Type B pancreatic cell (in vitro differentiated cells): ENCODE measurements at places on chromosomes 1 and 21.
A peak's percentile ranks its signal among the peaks of the same experiment; 100 is the strongest.

DNA sequence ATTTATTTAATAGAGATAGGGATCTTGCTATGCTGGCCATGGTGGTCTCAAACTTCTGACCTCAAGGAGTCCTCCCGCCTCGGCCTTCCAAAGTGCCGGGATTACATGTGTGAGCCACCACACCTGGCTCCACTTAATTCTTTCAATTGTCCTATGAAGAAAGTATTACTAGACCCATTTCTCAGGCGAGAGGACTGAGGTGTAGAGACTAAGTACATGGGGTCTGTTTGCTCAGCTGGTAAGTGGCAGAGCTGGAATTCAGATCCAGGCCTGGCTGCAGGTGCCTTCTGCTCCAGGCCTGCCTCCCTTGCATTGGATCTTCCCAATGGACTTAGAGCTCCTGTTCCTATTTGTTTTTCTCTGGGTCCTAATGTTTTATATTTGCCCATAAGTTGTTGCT is 55.5 kb downstream of the HTR6 start:
- H3K4me3 ChIP-seq, result no peak overlapping the region
- peaks cover 16% of the 10 kb centered on the region for H3K4me1 ChIP-seq
- no peak for DNase-seq
- H3K36me3 ChIP-seq, result no peaks in the 10 kb centered on the region

GRCh38 chr1:14853518-14853917 is 255.0 kb downstream of the KAZN start:
- H3K36me3 ChIP-seq, result no peaks in the 10 kb centered on the region
- no peak overlapping the region for H3K27ac ChIP-seq
- DNase-seq, result no peak

DNA sequence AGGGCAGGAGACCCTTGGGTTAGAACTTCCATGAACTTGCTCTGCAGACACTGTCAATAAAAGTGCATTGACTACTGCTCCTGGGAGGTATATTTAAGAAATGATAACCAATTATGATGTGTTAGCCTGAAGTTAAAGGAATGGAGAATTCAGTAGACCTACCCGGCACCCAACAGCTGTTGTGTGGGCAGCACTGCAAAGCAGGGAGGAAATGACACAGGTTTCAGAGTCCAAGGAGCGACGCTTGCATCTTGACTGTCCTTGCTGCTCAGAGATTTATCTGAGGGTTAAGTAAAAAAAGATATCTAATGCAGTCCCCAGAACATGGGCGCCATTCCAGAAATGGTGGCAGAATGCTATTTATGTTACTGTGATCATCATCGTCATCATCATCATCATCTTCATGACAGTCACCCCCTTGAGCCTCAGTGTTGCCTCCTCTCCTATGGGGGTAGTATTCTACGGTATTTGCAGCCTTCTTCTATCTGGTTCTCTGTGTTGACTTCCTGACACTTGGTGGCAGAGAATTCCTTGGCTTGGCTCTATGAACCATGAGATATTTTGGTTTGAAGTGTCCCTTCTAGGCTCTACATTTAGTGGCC is 225.9 kb downstream of the KAZN start:
- H3K36me3 ChIP-seq, result no peaks in the 10 kb centered on the region
- H3K4me1 ChIP-seq, result peaks cover 15% of the 10 kb centered on the region
- no peak overlapping the region for H3K4me3 ChIP-seq
- DNase-seq, result no peak
- no peaks in the 10 kb centered on the region for H3K27me3 ChIP-seq

GRCh38 chr1:8362701-8363101 is 44.8 kb downstream of the SLC45A1 start:
- peaks cover 15% of the 10 kb centered on the region for H3K4me1 ChIP-seq
- no peak overlapping the region for H3K4me3 ChIP-seq
- H3K27me3 ChIP-seq, result no peaks in the 10 kb centered on the region
- DNase-seq, result no peak

GRCh38 chr1:238123201-238123600 is 232.5 kb upstream of the ZP4 start:
- H3K4me3 ChIP-seq, result no peak overlapping the region
- H3K36me3 ChIP-seq, result no peaks in the 10 kb centered on the region
- DNase-seq, result no peak

GRCh38 chr1:69737527-69738185 is 169.9 kb downstream of the LRRC7 start:
- no peak overlapping the region for H3K27ac ChIP-seq
- DNase-seq, result no peak
- H3K4me1 ChIP-seq, result peaks cover 13% of the 10 kb centered on the region
- H3K36me3 ChIP-seq, result peaks cover 5% of the 10 kb centered on the region
- no peaks in the 10 kb centered on the region for H3K27me3 ChIP-seq
- H3K4me3 ChIP-seq, result no peak overlapping the region

DNA sequence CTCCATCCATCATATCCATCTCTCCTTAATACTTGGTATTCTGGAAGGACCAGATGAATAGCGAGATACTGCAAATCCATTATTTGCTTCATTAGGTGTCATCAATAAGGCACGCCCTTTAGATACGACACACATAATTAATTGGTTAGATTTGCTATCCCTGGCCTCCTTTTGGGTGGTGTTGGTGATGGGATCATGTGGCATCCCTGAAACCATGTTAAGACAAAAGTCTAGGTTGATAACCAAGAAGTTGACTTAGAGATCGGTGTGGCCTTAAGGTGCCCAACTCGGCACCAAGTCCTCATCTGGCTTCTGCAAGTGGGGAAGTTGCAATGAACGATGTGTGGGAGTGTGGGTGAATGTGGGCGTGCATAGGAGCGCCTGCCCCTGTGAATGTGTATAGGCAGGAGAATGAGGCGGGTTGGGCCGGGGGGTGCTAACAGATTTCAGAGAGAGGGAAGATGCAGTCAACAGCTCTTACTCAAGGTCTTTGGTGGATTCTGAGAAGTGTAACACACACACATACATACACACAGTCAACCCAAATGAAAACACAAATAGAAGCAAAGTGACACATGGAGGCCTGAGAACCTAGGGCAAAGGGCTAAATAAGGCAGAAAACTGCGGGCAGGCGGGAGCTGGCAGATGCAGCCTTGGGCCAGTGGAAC is 415.7 kb upstream of the ESRRG start:
- H3K36me3 ChIP-seq, result no peaks in the 10 kb centered on the region
- H3K4me1 ChIP-seq, result peaks cover 30% of the 10 kb centered on the region
- H3K4me3 ChIP-seq, result peak overlapping the region; percentile 69
- peak overlapping the region; percentile 20 for H3K27ac ChIP-seq
- peaks cover 93% of the 10 kb centered on the region for H3K27me3 ChIP-seq

- H3K27me3 ChIP-seq, result no peaks in the 10 kb centered on the region
- peaks cover 43% of the 10 kb centered on the region for H3K36me3 ChIP-seq
- peaks cover 40% of the 10 kb centered on the region for H3K4me1 ChIP-seq
- no peak overlapping the region for H3K27ac ChIP-seq
These were observed 112.7 kb downstream of the VPS13D start for GRCh38 chr1:12342401-12343003.

DNA sequence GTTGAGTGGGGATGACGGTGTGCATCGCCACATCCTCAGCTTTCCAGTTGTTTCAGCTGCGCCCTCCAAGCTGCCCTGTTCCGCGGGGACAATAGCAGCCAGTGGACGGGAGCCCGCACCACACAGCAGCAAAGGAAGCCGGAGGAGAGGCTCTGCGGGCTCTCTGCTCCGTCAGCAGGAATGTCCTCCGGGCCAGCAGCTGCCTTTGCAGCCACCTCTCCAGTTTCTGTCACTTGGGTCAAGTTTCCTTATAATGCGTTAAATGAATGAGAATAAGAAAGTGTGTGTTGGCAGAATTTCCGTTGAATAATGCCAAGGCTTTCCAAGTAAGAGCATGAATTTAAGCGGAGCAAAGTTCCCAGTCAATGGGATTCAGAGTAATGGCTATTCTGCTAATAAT is 263.3 kb downstream of the KIF26B start:
- no peak overlapping the region for H3K4me3 ChIP-seq
- no peak for DNase-seq
- peaks cover 6% of the 10 kb centered on the region for H3K36me3 ChIP-seq
- H3K27me3 ChIP-seq, result peaks cover 36% of the 10 kb centered on the region
- H3K4me1 ChIP-seq, result peaks cover 15% of the 10 kb centered on the region

DNA sequence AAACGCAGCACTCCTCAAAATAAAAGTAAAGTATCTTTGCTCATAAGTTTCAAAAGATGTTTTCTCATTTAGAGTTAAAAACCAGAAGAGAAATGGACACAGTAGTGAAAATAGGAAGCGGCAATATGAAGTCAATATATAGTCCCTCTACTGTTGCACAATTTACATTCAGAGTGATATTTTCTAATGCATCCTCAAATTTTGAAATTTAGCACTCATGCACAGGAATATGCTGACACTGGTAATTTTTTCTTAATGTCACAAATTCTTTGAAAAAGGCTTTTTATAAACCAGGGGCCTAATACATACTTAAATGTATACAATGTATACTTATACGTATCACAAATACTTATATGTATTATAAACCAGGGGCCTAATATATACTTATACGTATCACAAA is 19.5 kb downstream of the ST7L start:
- DNase-seq, result no peak
- no peak overlapping the region for H3K27ac ChIP-seq
- no peak overlapping the region for H3K4me3 ChIP-seq
- H3K36me3 ChIP-seq, result peaks cover 12% of the 10 kb centered on the region
- H3K27me3 ChIP-seq, result no peaks in the 10 kb centered on the region
- no peaks in the 10 kb centered on the region for H3K4me1 ChIP-seq

- no peak overlapping the region for H3K4me3 ChIP-seq
- no peaks in the 10 kb centered on the region for H3K27me3 ChIP-seq
- peaks cover 10% of the 10 kb centered on the region for H3K4me1 ChIP-seq
- peaks cover 18% of the 10 kb centered on the region for H3K36me3 ChIP-seq
- H3K27ac ChIP-seq, result no peak overlapping the region
These were observed 4.1 kb upstream of the TAGLN2 start for GRCh38 chr1:159929155-159930051.

DNA sequence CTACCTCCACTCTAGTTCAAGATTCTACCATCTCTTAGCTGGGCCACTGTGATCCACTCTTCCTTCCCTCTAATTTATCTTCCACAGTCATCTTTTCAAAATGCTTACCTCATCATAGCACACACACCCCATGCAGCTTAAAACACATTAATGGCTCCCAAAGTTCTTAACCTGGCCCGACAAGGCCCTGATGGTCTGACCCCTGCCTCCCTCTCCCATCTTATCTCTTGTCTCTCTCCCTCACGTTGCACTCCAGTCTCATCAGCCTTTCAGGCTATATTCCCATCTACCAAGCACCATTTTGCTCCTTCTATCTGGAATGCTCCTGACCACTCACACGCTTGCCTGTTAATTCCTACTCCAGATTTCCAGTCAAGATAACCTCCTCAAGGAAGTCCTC is 2.5 kb upstream of the ZBTB8A start:
- no peak overlapping the region for H3K4me3 ChIP-seq
- no peak overlapping the region for H3K27ac ChIP-seq
- peaks cover 20% of the 10 kb centered on the region for H3K4me1 ChIP-seq
- peaks cover 7% of the 10 kb centered on the region for H3K36me3 ChIP-seq

GRCh38 chr1:161096530-161096929 is 1.6 kb upstream of the KLHDC9 start:
- H3K27ac ChIP-seq, result peak overlapping the region; percentile 96
- DNase-seq, result no peak
- H3K4me3 ChIP-seq, result peak overlapping the region; percentile 87
- peaks cover 11% of the 10 kb centered on the region for H3K4me1 ChIP-seq

DNA sequence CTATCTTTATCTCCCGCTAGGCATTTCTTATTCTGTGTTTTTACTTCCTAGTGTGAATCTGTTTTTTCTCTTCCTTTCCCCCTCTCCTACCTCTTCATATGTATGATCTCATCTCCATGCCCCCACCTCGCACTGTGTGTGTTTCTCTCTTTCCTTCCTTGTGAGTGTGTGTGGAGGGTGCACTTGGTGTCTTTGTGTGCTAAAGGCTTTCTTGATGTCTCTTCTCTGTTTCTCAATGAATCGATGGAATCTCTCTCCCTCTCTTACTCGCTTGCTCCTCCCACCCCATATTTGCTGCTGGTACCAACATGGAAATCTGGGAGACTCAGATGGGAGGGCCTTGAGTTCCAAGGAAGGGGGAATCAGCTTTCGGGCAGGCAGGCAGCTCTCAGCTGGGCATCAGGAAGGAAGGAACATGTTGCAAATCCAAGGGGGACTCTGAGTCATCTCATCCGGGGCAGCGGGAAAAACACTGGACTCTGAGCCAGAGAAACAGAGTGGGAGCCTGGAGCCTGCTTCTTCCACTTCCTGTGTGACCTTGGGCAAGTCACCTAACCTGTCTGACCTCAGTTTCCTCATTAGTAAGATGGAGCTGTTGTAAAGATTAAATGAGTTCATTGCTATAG is 147.5 kb downstream of the PTPRU start:
- H3K27me3 ChIP-seq, result peaks cover 29% of the 10 kb centered on the region
- peaks cover 11% of the 10 kb centered on the region for H3K4me1 ChIP-seq
- peak; percentile 11 for DNase-seq
- no peak overlapping the region for H3K27ac ChIP-seq

DNA sequence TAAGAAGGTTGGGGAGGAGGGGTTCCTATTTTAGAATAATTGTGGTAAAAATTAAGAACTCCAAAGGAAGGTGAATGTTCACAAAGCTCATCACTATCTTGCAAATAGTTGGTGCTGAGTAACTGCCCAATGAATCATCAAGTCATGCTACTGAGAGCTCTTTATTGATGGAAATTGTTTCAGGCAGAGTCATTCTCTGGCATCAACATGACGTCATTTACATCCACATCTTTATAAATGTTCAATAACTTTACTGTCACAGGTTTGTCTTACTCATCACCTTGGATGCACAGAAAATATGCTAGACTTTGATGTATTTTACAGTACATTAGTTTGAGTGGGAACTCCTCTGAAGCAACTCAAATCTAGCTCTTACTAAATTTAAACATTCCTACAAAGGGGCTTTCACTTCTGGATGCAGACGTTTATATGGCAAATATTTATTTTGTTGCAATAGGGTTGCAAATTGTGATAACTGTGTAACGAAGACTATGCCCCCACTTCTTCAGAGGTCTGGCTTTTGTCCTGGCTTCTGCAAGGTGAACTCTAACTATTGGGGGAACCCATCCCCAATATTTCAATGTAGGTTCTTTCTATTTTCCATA is 273.7 kb upstream of the AJAP1 start:
- no peak for DNase-seq
- H3K27me3 ChIP-seq, result no peaks in the 10 kb centered on the region
- H3K36me3 ChIP-seq, result no peaks in the 10 kb centered on the region
- H3K4me3 ChIP-seq, result no peak overlapping the region
- H3K4me1 ChIP-seq, result peaks cover 3% of the 10 kb centered on the region

- H3K4me3 ChIP-seq, result no peak overlapping the region
- no peaks in the 10 kb centered on the region for H3K4me1 ChIP-seq
- no peak overlapping the region for H3K27ac ChIP-seq
- no peak for DNase-seq
- H3K36me3 ChIP-seq, result no peaks in the 10 kb centered on the region
These were observed 90.5 kb downstream of the GDAP2 start for GRCh38 chr1:117838911-117839310.

GRCh38 chr1:213670692-213671023 is 317.1 kb upstream of the PROX1 start:
- no peak for DNase-seq
- peak overlapping the region; percentile 8 for H3K27ac ChIP-seq
- no peaks in the 10 kb centered on the region for H3K36me3 ChIP-seq
- H3K4me1 ChIP-seq, result no peaks in the 10 kb centered on the region
- no peaks in the 10 kb centered on the region for H3K27me3 ChIP-seq
